ENCODE measurements at places on chromosomes 4 and X. TPM values are rescaled to one million over a fixed set of nuclear protein-coding genes. Genes with fewer than 3 reads are reported as not detected.

DNA sequence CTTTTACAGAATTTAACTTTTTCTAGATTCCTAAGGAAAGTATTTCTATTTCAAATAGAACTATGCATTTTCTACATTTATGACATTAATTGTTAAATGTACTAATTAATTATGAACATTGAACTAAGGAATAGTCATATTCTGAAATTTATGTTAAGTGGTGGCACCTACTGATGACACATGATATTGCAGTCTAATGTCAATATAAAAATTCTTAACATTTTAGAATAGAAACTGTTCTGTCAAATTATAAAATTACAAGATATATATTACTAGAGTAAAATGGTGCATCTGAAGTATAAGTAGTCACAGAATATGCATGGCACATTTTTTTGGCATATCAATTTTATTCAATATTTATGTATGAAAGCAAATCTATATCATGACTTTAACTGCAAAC lies 40.2 kb upstream of the NDNF start:
- no peak for DNase-seq

- no peak for DNase-seq
Measured at GRCh38 chr4:90099812-90100211, 27.4 kb upstream of the CCSER1 start.

DNA sequence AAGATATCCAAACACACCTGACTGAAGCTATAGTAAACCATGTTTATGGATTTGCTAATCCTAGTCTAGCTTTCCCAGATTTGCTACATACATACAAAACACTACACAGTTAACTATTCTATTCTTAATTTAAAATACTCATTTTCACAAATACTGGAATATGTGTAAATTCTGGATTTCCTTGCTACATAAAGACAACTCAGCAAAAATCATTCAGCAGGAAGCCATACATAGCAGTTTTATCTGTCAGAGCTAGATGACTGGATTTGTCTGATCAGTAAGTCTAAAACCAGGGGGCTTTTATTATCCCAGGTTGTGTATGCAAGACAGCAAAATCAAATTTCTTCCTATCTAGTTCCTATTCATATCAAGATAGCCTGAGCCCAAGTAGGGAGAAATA lies 98.1 kb downstream of the CNOT6L start:
- no peak for DNase-seq

DNA sequence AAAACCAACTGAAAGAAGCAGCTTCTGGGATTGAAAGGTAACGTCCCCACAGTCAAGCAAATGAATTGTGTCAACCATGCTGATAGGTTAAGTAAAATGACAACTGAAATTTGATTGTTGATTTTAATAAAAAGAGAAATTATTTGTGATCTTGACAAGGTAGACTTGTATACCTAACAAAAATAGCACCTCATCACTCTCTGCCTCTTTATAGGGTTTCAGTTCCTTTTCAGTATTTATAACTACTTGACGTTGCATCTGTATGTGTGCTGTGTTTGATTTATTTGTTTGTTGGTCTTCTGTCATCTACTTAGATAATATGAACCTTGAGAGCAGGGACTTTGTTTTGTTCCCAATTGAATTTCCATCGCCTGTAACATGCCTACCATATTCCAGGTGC lies 7.9 kb upstream of the PPP3CA start:
- DNase-seq: no peak

GRCh38 chr4:102522031-102522440 lies 20.9 kb downstream of the NFKB1 start:
- no peak for DNase-seq

GRCh38 chr4:79947386-79947785 lies 125.6 kb downstream of the ANTXR2 start:
- no peak for DNase-seq

DNA sequence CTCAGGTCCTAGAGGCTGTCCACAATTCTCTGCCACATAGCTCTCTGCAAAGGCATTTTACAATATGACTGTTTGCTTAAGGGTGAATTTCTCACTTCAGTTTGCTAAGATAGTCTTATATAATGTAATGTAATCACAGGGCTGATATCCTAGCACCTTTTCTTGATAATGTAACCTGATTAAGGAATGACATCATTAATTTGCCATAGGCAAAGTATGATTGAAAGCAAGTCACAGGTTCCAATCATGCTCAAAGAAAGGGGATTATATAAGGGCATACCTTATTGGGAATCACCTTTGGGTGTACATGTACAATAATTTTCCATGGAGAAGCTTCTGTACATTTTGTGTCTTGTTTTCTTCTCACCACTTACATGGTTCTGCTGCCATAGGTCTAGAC lies 18.9 kb downstream of the GNRHR start:
- no peak for DNase-seq

DNA sequence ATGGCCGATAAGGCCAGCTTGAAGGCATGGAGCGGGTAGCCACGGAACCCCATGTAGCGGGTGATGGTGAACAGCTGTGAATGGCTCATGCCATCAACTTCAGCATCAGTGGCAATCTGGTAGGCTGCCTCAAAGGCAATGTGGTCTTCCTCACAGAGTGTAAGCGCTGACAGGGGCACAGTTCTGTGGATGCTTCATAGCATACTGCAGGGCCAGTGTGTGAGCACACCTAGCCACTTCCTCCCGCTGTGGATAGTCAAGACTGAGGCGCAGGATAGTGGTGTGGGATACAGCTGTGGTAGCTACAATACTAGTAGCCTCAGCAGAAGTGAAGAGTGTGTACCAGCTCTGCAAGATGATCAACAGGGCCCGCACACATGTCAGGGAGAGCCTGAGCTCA lies 40.5 kb downstream of the C4orf33 start:
- no peak for DNase-seq

- DNase-seq: no peak
Measured at GRCh38 chr4:81818385-81818920, 346.7 kb upstream of the RASGEF1B start.

- DNase-seq: peak; percentile 20
Measured at GRCh38 chrX:22081475-22082092, 49.5 kb downstream of the PHEX start.

DNA sequence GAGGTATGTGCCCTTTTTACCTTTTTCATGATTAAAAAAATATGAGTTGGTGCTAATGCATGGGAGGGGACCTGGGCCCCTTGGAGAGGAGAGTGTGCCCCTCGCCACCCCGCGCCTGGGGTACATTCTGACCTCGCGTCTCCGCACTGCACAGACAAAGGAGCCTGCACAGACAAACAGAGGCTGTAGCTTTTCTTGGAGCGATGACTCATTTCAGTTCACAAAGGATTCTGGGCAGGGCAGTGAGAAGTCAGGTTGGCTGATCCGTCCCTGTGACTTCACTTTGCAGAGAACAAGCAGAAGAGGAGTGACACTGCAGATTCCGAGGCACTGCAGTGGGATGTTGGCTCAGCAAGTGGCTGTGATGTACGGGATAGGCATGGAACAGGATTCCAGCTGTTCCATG lies 82.9 kb downstream of the STOX2 start:
- peak; percentile 66 for DNase-seq

GRCh38 chr4:152488246-152488645 lies 47.6 kb downstream of the FBXW7 start:
- no peak for DNase-seq

- DNase-seq: no peak
Measured at GRCh38 chrX:121581885-121582284, 534.5 kb downstream of the GLUD2 start.

DNA sequence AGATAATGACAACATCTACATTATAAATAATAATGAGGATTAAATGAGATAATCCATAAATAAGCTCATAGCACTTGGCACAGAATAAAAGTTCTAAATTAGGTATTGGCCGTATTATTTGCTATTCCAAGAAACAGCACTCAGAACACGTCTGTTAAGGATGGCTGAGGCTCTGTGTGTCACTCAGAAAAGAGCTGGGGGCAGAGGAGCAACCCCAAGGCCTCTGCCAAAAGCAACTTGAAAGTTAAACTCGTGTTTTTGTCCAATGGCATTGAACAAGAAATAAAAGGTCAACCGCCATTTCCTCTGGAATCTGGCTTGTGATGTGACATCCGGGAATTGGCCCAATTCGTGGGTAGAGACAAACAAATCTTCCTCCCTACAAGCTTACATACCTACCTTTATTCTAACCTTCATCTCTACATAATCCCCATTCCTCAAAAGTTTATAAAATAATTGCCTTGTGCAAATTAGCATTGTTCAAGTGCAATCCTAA lies 42.3 kb upstream of the FAM241A start:
- DNase-seq: no peak

GRCh38 chr4:85607624-85608023 lies 132.7 kb downstream of the ARHGAP24 start:
- DNase-seq: no peak

DNA sequence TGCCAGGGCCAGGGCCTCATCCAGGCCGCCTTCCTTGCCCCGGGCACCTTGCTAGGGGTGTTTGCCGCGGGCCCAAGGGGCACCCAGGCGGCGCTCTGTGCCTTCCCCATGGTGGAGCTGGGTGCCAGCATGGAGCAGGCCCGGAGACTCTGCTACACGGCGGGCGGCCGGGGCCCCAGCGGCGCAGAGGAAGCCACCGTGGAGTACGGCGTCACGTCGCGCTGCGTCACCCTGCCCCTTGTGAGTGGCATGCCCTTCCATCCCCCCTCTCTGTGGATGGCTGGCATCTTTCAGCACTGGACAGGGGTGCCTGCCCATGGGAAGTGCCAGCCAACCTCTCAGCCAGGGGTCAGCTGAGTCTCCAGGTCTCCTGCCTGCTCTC lies 3.6 kb downstream of the PLXNB3 start:
- no peak for DNase-seq

- DNase-seq: no peak
Measured at GRCh38 chrX:68409194-68409593, 24.1 kb downstream of the OPHN1 start.

- no peak for DNase-seq
Measured at GRCh38 chr4:54101190-54102041, 1.5 kb downstream of the GSX2 start.

- no peak for DNase-seq
Measured at GRCh38 chrX:148134578-148134977, 153.4 kb downstream of the FMR1NB start.

DNA sequence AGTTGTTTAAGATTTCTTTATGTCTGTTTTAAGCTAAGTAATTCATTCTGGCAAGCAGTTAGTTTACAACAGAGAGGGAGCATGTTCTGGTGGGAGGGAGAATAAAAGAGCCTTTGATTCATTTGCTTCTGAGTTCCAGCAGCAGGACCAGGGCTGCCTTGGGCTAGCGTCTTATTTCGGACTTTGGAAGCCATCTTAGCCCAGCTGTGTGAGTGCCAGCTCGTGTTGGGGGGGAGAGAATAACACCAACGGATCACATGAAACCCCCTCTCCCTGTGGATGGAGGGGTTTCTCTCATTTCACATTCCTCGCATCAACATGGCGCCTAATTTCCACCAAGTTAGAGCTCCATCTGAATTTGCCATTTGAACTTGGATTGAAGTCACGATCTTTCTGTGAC lies 7.4 kb downstream of the GAB1 start:
- DNase-seq: no peak

GRCh38 chr4:98670186-98670585 lies 11.8 kb upstream of the TSPAN5 start:
- DNase-seq: no peak

DNA sequence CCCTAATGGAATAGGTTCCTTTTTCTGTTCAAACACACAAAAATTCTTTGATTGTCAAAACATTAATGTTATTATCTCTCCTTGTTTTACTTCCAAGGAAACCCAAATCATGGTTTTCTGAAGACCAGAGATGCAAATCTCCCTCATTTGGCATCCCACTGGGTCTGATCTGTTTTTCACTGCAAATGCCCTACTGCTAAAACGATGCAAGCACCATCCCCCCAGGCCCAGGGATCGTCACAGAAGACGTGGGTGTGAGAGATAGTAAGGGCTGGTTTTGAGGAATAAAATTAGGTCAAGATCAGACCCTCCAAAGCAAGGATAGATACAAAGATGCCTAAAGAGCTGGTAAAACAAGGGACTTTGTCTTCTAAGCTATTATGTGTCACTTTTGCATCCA lies 33.6 kb downstream of the GSPT2 start:
- no peak for DNase-seq

GRCh38 chr4:82643994-82644733 lies 82.4 kb upstream of the TMEM150C start:
- DNase-seq: no peak

DNA sequence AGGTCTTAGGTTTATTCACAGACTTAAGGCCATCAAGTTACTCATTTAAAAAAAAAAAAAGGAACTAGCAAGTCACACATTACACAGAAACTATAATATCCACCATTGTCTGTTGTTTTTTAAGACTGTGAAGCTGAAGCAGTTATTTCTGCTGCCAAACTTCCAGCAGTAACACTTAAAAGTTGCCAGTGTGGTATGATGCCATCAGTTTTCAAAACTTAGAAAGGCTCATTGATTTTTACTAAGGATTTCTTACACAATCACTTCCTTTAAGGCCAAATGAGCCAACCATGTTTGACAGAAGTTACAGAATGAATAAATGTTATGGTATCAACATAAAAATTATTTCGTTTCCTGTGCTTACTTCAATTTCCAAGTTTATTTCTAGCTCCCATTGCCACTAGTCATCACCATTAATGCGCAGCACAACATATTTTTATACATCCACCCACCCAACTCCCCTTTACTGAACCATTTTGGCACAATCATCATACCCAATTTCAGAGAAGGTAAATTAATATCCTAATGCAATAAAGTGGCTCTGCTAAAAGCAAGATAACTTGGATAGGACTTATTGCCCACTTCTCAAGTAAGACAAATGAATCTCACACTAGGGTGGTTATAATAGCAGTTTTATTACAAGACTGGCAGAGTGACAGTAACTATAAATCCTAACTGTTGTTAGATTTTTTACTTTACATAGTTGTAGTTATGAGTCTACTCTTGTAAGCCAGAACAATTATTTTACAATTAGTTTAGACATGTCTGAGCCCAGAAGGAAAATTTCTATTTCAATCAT lies 13.1 kb downstream of the PDGFC start:
- no peak for DNase-seq

- no peak for DNase-seq
Measured at GRCh38 chr4:103075894-103076746, 441 bp downstream of the SLC9B2 start.

DNA sequence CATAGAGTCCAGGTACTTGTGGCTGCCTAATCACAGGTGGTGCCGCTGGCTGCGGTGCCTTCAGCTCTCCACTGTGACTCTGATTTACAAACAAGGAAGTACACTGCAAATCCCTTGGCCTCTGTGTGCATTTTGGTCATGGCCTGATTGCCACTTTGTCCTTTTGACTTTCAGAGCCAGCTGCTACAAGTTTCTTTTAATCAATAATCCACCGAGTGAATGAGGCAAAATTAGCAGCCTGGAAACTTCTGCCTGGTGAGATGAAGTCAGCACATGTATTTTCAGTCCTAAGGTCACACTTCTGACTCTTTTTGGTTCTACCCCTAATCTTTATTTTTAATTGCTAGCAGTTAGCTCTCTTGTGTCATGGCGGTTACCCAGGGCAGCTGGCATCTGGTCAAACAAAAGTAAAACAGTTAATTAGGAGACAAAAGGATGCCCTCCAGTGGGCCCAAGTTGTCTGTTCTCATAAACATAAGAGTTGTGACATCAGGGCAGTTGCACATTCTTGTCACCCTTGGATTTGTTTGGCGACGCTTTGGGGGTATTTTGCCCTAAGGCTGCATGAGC lies 62.3 kb upstream of the LNX1 start:
- DNase-seq: no peak

The MAGEC2 gene
- not detected for polyA plus RNA-seq

The SPANXA1 gene
- not detected for polyA plus RNA-seq

The CT47C1 gene
- polyA plus RNA-seq: not detected

The LRCH2 gene
- 6.1 TPM for polyA plus RNA-seq

The SHROOM3 gene
- polyA plus RNA-seq: 9.5 TPM

The UXT gene
- polyA plus RNA-seq: 81.7 TPM

The MTMR8 gene
- not detected for polyA plus RNA-seq

The TIMM8A gene
- polyA plus RNA-seq: 8.1 TPM

The DDIT4L gene
- 2.0 TPM for polyA plus RNA-seq

The ARHGAP4 gene
- 0.12 TPM for polyA plus RNA-seq

The ENPEP gene
- 0.14 TPM for polyA plus RNA-seq

The STX18 gene
- 27.0 TPM for polyA plus RNA-seq

Data from AG04450 (cell line).